OCI-LY7 (cell line): ENCODE measurements at places on chromosomes 7 and 10.

DNA sequence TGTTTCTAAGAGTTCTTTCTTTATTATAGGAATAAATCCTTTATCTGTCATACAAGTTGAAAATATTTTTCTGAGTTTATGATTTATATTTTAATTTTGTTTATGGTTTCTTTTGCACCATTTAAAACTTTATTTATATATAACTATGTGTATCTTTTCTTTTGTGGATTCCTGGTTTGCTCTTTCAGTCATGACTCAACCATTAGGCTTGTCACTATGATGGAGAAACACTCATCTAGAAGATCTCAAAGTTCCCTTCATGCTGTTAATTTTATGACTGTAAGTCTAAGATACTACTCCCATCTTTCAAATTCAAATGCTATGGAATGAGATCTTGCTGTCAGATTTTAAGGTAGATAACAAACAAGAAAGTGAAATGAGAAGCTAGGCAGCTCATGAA lies 199.5 kb downstream of the INHBA start:
- DNase-seq: no peak

DNA sequence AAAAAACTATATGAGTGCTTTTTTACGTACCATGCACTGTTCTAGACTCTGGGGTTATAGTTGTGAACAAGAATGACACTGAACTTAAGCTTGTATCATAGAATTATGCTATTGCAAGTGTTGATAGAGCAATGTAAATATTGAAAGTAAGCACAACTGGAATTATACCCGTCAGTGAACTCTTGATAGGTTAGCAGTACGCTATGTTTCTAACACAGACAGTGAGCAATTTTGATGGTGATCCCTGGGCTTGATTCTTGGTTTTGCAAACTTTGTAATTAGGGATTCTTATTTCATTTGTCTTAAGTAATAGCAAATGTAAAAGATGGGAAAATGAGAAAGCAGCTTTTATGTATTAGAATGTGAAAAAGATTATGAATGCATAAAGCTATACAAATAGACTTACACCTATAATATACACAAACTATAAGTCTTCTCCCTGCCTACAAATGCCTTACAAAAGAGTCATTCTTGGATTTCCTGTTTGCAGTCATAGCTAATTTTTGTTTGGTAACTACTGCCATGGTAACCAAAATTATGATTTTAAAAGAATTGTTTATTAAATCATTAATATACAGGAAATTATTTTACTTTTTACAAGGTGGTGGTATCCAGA lies 6.7 kb downstream of the TES start:
- no peak for DNase-seq

DNA sequence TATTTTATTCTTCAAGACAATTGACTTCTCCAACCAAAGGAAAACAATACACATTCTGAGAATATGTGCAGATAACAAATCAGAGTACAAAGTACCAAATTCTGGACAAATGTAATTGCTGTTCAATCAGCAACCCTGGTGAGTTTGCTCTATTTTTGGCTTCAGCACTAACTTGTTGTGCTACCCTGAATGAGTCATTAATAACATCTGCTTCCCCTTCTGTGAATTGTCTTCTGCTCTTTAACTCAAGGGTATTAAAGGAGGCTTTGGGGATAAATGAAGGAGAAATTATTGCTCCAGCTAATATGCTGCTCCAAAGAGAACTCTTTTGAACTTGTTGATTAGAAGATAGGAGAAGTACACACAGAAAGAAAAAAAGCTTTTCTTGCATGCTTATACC lies 459.3 kb downstream of the HTR7 start:
- no peak for DNase-seq

- no peak for DNase-seq
Measured at GRCh38 chr10:28806488-28806941, 129.2 kb downstream of the BAMBI start.

- no peak for DNase-seq
Measured at GRCh38 chr10:123391275-123392028, 237.2 kb downstream of the BUB3 start.

DNA sequence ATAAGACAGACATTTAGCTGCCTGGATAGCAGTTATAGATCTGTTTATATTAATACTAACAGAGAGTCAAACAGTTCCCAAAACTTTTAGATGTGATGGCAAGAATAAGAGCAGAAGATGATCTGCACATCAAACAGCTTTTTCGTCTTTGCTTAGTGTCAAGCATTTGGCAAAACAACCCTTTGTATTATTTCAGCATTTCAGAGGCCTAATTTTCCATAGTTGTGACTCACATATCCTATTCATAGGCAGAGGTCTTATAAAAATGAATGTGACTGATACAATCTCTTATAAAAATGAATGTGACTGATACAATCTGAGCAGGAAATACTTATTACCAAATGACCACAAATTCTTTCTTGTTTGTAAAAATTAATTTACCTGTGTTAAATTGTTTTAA lies 71.2 kb downstream of the LRRTM3 start:
- DNase-seq: no peak

DNA sequence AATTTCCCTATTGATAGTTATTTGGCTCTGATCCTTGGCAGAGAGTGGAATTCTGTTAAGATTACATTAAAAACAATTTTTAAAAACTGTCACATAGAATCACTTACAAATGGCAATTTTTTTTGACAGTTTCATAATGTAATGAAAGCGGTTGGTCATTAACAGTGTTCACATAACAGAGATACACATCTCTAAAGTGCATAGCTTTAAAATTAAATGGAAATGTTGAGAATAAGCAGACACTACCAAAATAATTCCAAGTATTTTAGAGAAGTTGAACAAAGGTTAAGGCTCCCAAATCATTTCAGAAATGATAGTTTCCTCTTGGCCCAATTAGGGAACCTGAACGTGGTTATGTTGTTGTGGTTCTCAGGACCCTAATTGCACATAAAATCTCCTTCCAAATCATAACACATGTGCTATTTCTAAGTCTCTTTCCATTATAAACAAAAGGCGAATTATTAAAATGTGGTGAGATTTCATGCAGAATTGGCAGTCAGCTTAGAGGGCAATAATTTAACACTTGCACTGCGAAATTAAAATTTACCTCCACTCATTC lies 528.9 kb upstream of the FZD8 start:
- no peak for DNase-seq

GRCh38 chr7:92612501-92612900 lies 22.3 kb upstream of the FAM133B start:
- DNase-seq: no peak

DNA sequence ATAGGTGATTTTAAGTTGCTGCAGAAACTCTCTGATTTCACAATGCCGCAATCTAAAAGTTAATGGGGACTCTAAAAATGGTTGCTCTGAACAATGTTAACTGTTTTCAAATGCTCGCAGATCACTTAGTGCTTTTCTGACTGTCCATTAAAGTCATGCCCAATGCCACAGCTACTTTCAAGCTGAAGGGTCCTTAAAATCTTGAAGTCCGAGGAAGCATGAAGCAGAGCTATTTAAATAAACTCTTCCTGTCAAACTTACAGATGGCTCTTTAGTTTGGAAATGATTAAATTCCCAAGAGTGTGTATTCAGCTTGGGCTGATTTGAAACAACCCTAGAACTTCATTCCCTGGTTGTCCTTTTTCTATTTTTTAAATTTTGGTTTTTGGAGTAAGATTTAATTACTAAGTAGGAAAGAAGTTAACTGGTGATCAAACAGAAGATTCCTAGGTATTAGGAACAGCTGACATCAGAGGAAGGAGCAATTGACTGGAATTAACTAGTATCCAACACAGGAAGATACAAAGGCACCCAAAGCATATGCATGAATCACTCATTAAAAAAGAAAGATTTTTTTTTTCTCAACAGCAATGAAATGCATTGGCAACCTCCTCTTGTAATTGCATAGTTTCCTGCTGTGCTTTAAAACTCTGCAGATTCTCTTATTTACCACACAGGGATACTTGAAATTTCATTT lies 105.1 kb downstream of the NRP1 start:
- DNase-seq: no peak

DNA sequence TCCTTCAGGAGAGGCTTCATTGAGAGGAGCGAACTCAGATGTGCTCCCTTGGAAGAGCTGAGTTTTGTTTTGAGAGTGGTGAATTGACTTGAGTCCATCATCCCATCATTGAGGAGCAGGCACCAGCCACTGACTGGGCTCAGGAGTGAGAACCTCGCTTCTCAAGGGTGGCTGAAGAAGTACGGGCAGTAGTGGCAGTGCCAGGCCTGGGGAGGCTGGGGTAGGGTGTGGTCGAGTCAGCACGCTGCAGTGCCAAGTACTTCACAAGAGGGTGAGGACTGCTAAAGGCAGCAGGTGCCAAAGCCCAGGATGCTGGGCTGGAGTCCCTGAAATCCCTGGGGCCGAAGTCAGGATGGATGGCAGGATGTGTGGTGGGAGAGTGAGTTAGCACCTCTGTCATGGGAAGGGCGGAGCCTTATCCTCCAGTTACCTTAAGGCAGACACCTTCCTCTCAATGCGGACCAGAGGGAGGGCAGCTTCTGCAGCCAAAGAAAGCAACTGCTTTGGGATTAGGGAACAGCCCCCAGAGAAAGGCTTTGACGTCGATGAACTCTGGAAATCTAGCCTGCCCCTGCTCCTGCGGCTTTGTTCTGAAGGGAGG lies 210.3 kb downstream of the CAMK1D start:
- no peak for DNase-seq

DNA sequence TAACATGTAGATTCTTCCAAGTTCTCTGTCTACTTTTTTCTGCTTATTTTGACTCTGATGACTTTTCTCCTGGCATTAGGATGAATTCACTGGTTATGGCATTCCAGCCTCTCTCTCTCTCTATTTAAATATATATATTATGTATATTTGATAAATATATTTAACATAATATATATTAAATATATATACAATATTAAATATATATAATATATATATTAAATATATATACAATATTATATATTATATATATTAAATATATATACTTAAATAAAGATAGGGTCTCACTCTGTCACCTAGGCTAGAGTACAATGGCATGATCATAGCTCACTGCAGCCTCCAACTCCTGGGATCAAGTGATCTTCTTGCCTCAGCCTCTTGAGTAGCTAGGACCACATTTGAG lies 60.7 kb downstream of the ZNF783 start:
- no peak for DNase-seq

GRCh38 chr10:44891721-44892120 lies 19.4 kb upstream of the TMEM72 start:
- no peak for DNase-seq

GRCh38 chr7:129041142-129042085 lies 13.5 kb downstream of the TNPO3 start:
- peak; percentile 56 for DNase-seq
